ENCODE measurements at places on chromosomes 6 and 20.

DNA sequence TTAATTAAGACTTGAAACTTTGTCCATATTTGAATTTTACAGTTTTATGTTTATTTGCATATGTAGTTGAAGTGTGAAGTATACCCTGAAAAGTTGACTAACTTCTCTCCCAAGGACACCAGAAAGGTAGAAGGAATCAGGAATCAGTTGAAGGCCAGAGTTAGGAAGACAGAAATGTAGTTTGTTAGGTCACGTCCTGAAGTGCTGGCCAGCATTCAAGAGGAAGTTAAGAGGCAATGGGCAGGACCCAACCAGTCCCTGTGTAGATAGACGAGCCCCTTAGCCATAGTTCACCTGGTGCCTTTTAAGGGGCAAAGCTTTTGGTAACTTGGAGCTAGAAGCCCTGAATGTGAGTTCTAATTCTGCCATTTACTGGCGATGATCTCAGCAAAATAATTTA is 250.4 kb upstream of the KCNQ5 start:
- no peak for DNase-seq

GRCh38 chr20:44071526-44072111 is 115.4 kb downstream of the JPH2 start:
- DNase-seq = no peak

DNA sequence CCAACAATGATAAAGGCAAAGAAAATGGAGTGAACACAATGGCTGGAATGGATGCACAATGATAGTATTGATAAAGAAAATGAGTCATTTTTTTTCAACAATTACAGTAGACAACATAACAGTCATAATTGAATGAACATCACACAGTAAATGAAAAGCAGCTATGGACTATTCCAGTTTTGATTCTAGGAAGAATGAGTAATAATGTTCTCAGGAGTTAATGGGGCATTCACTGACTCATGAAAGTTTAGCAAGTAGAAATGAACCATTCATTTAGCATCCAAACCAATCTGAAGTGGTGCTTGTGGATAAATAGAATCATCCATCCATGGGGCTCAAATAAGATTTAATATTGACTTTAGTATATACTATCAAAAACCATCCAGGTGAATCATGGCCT is 1029.5 kb upstream of the GJE1 start:
- DNase-seq = no peak

- DNase-seq = no peak
These were observed 367.7 kb downstream of the KIF16B start for GRCh38 chr20:16205507-16205906.

- DNase-seq = no peak
These were observed 71.3 kb upstream of the SLC2A12 start for GRCh38 chr6:134123666-134124208.

DNA sequence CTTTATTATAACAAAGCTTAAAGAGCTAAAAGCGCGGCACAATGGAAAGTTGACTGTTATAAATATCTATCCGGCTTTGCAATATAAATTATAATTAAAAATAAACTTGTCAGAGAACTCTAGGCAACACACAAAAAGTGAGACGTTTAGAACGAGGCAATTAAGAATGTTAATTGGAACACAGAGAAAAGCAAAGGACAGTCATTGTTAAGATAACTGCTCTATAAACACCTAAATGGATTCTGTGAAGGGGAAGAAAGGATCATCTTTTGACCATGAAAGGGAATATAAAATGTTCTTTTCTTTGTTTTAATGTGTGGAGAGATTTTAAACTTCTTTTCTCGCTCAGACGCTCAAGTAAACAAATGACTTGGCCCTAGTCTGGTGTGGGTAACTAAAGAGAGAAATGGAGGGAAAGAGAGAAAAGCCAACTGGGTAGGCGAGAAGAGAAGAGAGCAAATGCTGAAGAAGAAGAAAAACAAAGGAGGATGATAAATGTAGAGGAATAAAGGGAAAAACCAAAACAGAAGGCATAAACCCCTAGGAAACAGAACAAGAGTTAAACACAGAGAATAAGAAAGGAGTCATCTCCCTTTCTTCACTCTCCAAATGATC is 9.3 kb upstream of the SALL4 start:
- DNase-seq = no peak

DNA sequence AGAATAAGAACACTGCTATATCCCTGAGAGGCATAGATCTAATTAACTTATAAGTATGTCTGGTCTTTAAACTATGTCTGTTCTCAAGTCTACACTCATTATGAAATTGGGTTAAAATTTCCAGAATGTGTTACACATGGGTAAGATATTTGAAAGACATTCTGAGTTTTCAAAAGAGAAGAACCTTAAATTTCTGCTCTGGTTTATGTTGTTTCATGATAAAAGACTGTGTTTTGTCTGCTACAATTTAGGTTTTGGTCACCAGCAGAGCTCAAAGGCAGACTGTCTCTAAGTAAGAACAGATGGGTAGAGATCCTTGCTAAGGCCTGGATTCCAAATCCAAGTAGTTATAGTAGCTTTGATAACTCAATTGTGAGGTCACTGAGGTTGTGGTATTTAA is 6.0 kb downstream of the STMND1 start:
- DNase-seq = no peak

GRCh38 chr20:29409833-29410805 is 1847.3 kb upstream of the DEFB115 start:
- no peak for DNase-seq

- no peak for DNase-seq
These were observed 10.8 kb upstream of the EEF1E1 start for GRCh38 chr6:8113131-8113654.

DNA sequence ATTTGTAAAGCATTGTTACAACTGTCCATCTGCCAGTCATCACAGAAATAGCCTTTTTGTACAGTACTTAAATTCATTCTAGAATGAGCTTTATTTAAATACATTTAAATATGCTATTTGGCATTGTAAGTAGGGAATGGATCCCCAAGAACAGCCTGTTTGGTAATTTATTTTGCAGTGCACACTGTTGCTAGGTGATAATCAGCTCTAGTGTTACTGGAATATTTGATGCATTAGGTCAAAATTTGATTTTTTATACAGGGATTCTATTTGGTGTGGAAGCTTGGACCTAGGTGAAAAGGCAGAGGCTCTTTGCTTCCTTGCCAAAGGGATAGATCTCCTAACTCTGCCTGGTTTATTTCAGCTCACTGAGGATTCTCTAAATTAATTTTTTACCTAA is 593.7 kb downstream of the EPM2A start:
- no peak for DNase-seq

GRCh38 chr6:63572044-63572746 is at the start of the genes LOC128125822 and PTP4A1:
TSS of gene LOC128125822 (plus strand) at chr6:63572480.
TSS of gene PTP4A1 (plus strand) at chr6:63572480. CDS start at chr6:63576881, 4,401 bp downstream.
- DNase-seq = peak; percentile 70

DNA sequence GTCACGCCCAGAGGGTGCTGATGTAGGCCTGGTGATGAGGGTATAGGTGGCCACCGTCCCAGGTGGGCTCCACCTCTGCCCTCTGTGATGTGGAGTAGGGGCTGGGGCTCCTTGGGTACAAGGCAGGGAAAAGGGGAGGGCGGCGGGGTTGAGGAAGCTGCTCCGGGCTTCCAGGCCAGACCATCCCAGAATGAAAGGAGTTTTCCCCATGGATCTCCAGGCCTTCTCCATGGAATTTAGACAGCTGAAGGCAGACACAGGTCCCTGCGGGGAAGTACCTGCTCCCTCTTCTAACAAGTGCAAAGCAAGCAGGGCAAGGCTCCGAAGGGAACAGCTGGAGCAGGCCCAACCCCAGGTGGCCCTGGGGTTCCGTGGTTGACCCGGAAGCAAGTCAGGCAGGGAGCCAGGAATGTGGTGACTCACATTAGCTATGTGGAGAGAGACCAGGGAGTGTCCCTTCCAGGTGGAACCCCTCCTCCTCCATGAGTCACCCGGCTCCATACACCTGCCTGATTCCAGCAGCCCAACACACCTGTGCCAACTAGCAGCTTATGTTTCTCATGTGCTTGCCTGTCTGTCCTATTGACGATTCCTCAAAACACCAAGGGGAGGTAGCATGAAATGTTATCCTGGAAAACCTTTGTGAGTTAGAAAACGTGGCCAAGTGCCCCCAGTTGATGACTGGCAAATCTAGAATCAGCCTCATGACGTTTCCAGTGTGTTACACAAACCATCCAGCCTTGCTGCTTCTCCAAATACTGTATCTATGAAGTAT is 59.7 kb upstream of the SNX9 start:
- DNase-seq = peak; percentile 54

DNA sequence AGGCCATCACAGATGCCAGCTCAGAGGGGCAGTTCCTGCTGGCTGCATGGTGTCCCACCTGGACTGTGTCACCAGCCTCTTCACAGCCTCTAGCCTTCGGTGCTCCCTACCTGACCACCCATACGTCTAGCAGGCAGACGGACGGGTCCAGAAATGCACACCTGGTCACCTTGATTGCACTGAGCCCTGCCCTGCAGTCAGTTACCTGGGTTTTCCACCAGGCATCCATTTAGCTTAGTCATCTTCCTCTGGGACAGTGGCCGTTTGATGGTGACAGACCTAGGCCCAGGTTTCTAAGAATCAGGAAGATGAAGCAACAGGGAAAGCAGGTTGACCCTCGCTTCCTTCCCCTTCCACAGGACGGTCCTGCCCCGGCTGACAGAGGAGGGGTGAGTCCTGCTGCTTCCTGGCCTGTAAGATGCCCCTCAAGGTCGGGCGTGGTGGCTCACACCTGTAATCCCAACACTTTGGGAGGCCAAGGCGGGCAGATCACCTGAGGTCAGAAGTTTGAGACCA is 9.8 kb upstream of the BPI start:
- no peak for DNase-seq

- DNase-seq = no peak
These were observed 369.4 kb downstream of the TAF4 start for GRCh38 chr20:61696181-61696735.

DNA sequence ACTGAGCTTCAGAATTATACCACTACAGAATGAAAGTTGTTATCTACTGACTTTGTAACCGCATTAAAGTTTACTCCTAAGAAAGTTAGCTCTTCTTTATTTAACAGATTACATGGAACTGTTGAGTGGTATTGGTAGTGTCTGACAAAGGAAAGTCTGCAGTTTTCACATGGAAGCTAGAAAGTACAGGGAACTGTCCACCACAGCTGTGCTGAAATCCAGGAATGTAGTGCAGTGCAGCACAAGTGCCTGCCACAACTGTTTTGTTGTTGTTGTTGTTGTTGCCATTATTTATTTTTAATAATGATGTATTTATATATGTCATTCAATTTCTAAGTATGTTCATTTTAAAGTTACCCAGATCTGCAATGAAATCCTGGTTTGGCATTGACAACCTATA is 464.9 kb downstream of the TBC1D32 start:
- no peak for DNase-seq

DNA sequence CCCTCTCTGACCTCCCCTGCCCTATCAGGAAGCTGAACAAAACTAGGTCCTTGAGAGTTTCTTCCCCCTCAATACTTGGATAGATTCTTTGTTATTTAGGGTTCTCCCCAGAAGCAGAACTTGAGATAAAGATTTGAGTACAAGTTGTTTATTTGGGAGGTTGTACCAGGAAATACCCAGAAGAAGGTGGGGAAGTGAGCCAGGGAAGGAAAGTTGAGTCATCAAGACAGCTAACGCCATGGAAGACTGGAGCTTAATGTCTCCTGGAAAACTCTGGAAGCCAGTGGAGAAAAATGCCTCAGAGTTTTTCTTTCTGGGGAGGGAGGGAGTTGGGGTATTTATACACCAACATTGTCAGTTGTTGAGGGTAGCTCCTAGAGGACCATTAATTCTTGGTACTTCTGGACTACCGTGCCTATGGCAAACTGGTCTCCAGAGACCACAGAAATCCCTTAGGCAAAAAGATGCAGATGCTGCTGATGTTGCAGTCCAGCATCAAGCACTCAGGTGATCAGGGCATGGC is 102.6 kb upstream of the ZFP64 start:
- DNase-seq = no peak

GRCh38 chr6:13586603-13587542 is 12.5 kb downstream of the SIRT5 start:
- DNase-seq = no peak

DNA sequence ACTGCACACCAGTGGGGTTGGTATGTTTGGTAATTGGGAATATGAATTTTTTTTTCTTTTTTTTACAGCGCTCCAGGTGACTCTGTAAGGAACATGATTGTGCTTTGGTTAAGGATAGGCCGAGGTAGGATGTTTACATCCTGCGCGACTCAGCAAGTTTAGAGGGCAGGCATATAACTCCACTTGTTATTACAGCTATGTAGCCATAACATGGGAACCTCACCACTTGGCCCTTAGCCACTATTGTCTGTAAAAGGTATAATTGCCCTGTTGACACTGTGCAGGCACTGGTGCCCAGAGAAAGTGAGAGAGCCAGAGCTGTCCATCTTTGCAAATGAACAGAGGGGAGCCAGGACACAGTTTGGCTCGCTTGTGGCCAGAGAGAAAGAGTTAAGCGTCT is 172.9 kb downstream of the MCHR2 start:
- DNase-seq = no peak

- DNase-seq = no peak
These were observed 26.1 kb upstream of the IPCEF1 start for GRCh38 chr6:154382740-154383139.

All from NCI-H2081 treated with DMSO at 0.1 percent for 48 hours (cell line).